Brain microvascular endothelial cell (primary cell): ENCODE measurements at places on chromosomes 2 and 18.

GRCh38 chr2:207226243-207226642 is 60.5 kb upstream of the KLF7 start:
- no peak for DNase-seq

DNA sequence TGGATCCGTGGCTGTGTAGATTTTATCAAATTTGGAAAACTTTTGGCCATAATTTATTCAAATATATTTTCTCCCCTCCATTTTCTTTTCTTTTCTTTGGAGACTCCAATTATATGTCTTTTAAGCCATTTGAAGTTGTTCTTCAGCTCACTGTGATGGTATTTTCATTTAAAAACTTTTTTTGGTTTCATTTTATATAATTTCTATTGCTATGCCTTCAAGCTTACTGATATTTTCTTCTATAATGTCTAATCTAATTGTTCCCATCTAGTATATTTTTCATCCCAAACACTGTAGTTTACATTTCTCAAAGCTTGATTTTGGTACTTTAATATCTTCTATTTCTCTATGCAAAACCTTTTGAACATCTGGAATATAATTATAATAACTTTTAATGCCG is 72.5 kb downstream of the WDR7 start:
- DNase-seq: no peak

DNA sequence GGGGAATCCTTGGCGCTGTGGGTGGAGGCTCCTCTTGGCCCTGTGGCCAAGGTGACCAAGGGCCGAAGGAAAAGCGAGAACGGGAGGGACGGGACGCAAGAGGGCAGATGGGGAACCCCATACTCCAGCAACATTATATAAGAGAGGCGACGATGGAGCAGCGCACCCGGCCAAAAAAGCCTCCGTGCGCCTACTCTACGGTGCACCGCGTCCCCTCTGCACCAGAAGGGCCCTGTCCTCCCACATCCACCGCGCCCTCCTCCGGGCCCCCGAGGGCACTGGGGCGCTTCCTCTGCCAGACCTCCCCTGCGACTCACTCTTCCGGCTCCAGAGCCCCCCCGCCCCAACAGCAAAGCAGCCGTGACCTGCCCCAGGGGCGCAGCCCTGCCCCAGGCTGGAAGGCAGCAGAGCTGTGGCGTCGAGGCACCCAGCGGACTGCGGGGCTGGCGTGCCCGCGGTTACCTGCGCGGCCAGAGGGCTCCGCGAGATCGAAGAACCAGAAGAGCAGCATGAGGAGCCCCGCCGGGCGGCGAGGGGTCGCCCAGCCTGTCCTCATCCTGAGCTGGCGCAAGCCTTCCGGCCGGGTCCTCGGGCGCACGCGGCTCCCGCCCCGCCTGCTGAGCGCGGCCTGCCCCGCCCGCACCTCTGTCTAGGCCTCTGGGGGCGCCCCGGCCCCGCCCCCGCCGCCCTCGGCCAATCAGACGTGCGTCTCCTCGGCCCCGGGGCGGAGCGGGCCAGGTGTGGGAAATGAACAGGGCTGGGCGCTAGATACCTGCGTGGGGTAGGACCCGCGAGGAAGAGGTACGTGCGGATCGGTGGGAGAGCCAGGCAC is 106.3 kb upstream of the CD302 start:
- no peak for DNase-seq

- no peak for DNase-seq
Measured at GRCh38 chr2:232473467-232473890, 14.2 kb downstream of the ECEL1 start.

DNA sequence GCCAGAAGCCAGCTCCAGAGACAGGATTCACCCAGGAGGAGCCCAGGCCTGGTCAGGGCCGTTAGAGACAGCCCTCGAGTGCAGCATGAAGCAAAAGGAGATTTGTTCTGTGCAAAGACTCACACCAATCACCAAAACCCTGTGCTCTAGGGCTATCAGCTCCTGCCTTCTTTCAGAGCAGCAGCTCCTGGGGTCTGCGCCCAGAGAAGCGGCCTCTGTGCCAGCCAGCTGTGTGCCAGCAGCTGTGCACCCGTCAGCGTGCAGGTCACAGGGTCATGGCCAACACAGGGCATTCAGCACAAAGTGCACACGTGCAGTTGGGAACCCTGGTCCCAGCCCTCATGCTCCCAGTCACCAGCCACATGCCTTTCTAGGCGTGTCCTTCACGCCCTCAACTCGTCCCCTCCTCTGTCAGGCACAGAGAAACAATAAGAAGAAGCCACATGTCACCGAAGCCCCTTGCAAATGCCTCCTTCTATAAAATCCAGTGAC is 49.3 kb downstream of the ZNF516 start:
- DNase-seq: no peak

- DNase-seq: no peak
Measured at GRCh38 chr2:112658839-112659667, 13.3 kb downstream of the SLC20A1 start.

GRCh38 chr2:1791685-1792435 is 47.5 kb upstream of the PXDN start:
- DNase-seq: no peak

DNA sequence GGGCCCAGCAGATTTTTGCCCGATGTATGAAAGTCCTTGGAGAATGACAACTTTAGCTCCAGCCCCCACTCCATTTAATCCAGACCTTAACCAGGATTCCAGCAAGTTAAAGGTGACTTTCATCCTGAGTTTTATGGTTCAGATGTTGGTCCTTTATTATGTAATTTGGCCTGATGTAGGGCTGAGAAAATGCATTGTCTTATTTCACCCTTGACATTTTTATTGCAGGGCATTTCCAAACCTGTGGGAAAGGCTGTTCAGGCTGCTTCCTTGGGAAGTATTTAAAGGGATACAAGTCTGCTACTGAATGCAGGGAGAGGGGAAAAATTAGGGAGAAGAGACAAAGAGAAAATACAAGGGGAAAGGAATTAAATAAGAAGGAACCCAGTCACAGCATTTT is 48.8 kb downstream of the ASB1 start:
- no peak for DNase-seq

- peak; percentile 62 for DNase-seq
Measured at GRCh38 chr2:54613386-54613785, 110.1 kb upstream of the EML6 start.

GRCh38 chr2:69914950-69915945 is at the start of gene MXD1:
Gene MXD1 (plus strand): TSS chr2:69915109. CDS start chr2:69915331, 222 bp downstream.
- no peak for DNase-seq

DNA sequence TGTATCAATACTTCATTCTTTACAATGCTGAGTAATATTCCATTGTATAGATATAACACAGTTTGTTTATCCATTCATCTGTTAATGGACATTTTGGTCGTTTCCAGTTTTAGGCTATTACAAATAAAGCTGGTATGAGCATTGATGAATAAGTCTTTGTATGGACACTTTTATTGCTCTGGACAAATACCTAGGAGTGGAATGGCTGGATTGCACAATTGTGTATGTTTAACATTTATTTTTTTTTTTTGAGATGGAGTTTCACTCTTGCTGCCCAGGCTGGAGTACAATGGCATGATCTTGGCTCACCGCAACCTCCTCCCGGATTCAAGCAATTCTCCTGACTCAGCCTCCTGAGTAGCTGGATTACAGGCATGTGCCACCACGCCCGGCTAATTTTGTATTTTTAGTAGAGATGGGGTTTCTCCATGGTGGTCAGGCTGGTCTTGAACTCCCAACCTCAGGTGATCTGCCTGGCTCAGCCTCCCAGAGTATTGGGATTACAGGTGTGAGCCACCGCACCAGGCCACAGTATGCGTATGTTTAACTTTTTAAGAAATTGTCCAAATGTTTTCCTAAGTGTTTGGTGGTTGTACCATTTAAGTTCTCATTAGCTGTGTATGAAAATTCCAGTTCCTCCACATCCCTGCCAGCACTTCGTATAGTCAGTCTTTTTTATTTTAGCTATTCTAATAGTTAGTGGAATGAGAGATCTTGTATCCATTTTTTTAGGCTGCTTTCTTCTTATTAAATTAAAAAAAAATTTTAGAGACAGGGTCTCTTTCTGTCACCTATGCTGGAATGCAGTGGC is 194.9 kb upstream of the HAAO start:
- DNase-seq: no peak

- DNase-seq: no peak
Measured at GRCh38 chr2:98140210-98140609, 53.2 kb downstream of the VWA3B start.

DNA sequence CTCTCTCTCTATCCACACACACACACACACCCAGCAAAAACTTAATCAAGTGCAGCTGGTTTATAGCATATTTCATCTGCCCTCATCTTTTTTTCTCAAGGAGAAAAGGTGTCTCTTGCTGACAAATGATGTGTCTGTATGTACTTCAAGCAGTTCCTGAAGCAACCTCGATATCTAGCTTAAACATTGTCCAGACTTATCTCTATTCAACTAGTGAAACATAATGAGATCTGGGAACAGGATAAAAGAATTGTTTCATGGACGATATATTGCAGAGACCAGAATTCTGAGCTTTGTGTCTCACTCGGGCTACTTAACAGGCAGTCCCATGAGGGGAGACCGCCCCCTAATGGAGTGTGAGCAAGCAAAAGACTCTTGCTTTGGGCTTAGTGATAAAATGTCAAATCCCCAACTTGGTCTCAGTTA is 929.2 kb upstream of the SOX11 start:
- DNase-seq: peak; percentile 53

GRCh38 chr2:88350331-88351248 is 101.9 kb downstream of the FOXI3 start:
- peak; percentile 16 for DNase-seq

DNA sequence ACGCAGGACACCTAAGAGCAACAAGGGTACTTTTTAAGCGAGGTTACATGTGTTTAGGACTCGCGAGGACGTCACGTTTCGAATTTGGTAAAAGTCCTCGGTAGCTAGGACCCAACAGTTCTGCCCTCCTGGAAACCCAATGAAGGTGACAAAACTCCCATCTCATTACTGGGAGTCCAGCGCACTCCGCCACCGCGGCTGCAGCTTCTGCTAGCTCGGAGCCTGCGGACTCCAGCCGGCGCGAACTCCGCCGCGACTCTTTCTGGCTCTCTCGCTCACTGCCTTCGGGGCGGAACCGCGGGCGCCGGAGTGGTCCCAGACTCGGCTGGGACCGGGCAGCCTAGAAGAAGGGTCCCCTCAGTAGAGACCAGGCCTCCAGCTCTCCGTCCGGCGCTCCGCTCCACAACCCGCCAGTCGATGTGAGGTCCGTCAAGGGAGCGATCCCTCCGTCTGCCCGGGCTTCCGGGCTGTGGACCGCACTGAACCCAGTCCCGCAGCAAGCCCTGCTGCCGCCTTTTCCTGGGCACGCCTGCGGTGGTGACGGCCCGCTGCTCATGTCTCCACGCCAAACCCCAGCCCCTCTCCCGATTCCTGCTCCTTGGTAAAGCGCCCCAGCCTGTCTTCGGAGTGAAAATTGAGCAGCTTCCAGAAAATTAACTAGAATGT is 3.0 kb upstream of the OSR1 start:
- no peak for DNase-seq

- DNase-seq: no peak
Measured at GRCh38 chr2:48380989-48381625, 148.8 kb upstream of the STON1 start.

GRCh38 chr2:239608723-239609122 is 207.9 kb upstream of the HDAC4 start:
- DNase-seq: no peak

DNA sequence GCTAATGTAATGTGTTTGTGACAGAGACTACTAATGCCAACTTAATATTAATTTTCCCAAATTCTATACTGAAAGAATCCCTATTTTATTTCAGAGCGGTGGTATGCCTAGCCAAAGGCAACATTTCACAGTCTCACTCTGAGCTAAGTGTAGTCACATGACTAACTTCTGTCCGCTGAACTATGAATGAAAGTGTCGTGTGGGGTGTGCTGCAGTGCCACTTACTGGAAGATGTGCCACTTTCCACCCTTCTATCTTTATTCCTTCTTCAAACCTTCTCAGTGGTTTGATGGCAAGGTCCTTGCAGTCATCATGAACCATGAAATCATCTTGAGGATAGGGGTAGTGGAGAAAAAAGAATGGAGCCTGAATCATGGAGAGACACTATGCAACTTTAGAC is 47.3 kb upstream of the C1D start:
- DNase-seq: no peak

DNA sequence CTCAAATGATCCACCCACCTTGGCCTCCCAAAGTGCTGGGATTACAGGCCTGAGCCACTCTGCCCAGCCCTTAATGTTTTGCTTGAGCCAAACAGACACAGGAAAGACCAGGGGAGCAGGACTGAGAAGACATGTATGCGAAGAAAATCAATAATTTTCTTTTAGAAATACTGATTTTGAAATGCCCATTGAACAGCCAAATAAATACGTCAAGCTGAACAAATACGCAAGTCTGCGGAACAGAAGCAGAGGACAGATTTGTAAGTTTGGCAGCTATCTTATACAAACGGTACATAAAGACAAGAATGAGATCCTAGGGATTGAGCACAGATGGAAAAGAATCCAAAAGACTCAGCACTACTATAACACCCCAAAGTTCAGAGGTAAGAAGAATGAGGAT is 20.8 kb downstream of the SF3B1 start:
- no peak for DNase-seq

DNA sequence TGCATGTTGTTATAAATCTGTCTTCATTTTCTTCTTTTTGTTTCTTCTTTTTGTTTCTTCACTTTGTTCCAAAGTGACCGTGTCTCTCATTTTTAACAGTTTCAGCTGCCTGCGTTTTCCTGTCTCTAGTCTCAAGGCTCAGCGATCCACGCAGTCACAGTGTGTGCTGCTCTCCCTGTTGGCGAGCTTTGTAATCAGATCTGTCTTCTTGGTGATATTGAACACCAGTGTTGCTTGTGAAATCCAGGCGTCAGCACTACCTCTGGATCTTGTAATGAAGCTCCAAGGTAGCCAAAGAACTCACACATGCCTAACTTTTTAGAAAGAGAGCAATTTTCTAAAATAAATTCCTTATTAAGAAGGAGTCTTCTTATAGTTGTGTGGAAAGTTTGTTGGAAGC is 13.2 kb downstream of the SNTG2 start:
- no peak for DNase-seq
